Stimulated activated CD8-positive, alpha-beta memory T cell treated with anti-CD3 and anti-CD28 coated beads, Interleukin-7, amount 100 ng/mL, for 4 hours (primary cell): ENCODE measurements at places on chromosomes 4 and X.

DNA sequence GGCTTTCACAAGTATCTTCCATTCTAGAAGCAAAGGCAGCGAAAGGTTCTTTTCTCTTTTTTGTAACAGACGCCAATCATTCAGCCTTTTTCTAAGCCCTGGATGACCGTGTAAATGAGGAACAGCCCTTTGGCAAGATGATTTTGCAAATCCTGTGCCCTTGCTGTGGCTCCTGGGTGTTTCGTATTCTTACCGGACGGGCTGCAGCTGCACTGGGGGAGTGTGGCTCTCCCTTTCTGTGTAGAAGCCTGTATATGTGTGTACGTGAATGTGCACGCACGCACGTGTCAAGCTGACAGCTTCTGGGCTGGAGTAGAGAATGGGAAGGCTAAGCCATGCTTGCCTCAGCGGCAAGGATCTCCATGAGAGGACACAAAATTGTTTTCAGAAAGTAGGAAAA, 8.2 kb downstream of the GRPEL1 start:
- no peak for DNase-seq

DNA sequence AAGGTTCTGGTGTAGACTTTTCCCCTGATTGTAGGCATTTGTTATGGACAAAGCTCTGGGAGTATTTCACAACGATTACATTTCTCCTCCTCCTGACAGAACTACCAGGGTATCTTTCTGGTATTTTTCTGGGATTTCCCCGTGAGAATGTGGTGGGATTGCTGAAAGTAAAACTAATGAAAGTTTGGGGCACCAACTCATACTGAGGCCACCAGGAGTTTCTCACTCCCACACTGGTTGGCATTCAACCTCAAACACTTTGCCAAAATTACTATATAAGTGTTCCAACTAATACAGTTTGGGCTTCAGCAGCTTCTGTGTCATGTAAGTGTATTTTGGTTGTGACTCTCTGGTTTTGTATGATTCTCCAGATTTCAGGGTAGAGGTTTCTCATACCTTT, 855.1 kb downstream of the GLUD2 start:
- no peak for DNase-seq

- DNase-seq = no peak
Observed at GRCh38 chrX:47846040-47846439, 9.3 kb downstream of the ZNF81 start.

- DNase-seq = no peak
Observed at GRCh38 chr4:175090116-175090515, 172.0 kb downstream of the ADAM29 start.

DNA sequence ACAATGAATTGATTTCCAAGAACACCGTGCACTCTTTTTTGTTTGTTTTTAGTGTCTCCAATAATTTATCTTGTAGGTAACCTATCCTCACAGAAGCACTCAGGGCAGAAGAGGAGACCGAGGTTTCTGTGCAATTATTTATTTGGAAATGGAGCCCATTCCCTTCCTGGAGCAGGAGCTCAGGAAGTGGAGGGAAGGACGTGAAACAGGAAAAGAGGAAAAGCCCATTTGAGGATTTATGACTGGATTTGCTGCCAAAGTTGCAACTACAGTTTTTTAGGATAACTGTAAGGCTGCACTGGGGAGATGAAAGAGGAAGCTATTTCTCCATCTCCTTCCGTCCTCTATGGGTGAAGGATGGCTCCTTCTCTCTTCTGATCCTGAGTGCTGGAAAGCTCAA, 31.7 kb upstream of the MXRA5 start:
- DNase-seq = no peak

DNA sequence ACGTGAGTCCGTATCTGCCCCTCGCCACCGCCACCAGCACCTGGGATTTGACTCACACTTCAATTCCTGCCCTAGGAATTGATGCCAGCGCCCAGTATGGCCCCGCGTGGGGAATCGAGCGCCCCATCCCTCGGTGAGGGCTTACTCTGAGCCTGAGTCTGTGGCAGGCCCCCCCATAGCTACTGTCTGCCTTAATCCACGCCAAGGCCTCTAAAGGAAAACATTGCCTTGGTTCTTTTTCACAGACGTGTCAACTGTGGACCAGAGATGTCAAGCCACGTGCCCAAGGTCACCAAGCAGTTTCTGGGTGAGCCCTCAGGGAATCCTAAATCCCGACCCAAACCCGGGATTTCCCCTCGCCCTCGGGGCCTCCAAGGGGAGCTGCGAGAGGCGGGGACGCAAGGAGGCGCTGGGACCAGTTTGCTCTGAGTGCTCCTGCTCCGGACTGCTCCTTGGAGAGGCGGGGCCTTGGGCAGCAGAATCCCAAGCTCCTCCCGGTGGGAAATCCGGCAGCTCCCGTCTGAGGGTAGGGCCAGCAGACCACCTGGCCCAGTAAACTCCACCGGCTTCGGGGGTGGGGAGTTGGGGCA, 12.9 kb downstream of the MSX1 start:
- DNase-seq = no peak

DNA sequence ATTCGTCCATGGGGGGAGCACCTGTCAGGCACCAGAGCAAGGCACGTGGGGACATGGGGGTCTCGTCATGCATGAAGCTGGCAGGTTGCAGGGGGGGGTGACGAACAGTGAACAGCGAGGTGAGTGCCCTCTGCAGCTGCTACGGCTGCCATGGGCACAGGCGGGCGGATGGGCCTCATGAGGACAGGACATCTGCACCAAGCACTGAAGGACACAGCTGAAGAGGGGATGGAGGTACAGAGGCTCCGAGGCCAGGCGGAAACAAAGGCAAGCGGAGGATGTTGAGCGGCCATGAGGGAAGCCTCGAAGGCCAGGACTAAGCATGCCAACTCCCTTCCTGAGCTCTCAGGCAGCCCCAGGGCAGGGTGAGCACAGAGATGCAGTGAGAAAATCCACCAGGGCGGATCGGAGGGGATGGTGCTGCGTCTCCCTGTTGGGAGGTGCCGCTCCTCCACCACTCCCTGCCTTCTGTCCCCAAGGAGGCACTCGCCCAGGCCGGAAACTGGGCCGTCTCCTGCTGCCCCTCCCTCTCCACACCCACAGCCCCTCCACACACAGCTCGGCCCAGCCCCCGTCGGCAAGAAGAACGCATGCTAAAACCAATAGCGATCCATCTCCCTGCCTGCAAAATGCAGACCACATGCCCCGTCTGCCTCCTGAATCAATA, 24.6 kb downstream of the ABLIM2 start:
- no peak for DNase-seq

- no peak for DNase-seq
Observed at GRCh38 chr4:58247792-58248191, 1137.6 kb upstream of the IGFBP7 start.

- no peak for DNase-seq
Observed at GRCh38 chr4:1051472-1051871, 40.0 kb downstream of the FGFRL1 start.

GRCh38 chr4:167021545-167022155, 212.6 kb downstream of the SPOCK3 start:
- no peak for DNase-seq

DNA sequence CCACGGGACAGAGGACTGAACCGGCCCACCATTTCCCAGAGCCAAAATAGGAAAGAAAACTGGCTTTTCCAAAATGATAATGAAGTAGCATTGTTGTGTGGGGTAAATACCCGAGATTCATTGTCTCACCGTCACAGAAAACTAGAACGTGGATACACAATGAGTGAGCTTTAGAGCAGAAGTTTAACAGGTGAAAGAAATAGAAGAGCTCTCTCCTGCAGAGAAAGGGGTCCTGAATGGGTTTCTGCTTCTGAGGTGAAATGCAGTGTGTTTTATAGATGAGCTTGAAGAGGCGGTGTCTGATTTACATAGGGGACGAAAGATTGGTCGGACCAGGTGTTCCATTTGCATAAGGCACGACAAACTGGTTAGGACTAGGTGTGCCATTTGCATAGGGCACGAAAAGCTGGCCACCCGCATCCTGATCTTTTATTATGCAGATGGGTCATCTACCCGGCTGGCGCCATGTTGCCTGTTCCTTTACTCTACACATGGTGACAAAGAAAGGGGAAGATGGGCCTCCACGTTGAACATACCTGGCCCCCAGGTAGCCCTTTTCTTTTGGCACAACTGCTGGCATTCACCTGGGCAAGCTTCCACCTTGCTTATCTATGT, 118.1 kb downstream of the ATXN3L start:
- no peak for DNase-seq

DNA sequence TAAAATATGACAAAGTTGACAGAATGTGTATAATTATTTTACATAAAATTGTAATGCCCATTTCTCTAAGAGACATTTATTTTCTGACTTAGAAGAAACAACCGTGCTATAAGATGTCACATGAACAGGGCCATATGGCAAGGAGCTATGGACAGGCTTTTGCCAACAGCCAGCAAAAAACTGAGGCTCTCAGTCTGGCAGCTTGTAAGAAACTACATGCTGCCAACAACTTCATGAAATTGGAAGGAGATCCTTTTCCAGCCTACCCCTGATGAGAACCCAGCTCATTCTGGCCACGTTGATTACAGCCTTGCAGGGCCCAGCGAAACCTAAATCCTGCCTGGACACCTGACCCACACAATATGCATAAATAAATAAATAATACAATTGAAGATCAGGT, 250.3 kb upstream of the ARSJ start:
- DNase-seq = no peak

DNA sequence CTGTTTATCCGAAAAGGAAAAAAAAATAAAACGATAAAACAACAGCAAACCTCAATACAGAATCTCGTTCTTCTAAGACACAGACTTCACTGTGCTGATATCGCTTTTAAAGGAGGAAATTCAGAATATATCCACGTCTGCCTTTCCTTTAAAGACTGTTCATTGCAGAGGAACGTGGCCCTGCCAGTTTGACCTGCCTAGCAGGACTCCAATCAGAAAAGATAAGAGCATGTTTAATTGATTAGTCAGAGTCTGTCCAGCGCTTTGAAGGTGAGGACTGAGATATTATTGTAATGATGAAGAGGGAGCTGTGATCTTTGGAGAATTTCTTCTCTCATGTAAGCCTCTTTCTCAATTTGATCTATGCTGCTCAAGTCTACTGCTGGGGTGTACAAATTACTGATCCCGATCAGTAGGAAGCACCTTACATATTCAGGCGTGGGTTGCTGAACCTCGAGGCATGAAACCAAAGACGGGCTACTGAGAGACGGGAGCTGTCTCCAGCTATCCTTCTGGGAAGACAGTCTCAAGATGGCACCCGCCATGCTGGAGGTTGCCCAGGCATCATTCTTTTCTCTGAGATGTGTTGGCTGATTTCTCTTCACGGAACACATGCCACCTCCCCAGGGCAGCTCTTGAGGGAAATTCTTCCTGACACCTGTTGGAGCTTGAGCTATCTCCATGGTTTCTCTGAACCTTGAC, 146.1 kb downstream of the SHOX start:
- DNase-seq = no peak

DNA sequence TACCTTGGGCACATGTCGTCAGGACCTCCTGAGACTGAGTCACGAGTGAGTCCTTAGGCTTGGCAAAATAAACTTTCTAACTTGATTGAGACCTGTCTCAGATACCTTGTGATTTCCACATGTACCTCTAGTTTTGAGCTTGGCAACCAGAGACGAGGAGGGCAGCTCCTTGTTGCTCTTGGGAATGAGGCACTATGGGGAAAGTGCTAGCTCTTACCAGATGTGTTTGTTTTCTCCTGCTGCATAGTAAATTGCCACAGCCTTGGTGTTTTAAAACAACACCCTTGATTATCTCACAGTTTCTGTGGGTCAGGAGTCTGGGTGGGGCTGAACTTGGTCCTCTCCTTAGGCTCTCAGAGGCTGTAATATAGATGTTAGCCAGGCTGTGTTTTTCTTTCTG, 59.1 kb upstream of the MAML3 start:
- no peak for DNase-seq

- DNase-seq = no peak
Observed at GRCh38 chr4:100742045-100742444, 224.2 kb upstream of the EMCN start.

GRCh38 chrX:80578517-80579105, 158.4 kb downstream of the TENT5D start:
- no peak for DNase-seq

DNA sequence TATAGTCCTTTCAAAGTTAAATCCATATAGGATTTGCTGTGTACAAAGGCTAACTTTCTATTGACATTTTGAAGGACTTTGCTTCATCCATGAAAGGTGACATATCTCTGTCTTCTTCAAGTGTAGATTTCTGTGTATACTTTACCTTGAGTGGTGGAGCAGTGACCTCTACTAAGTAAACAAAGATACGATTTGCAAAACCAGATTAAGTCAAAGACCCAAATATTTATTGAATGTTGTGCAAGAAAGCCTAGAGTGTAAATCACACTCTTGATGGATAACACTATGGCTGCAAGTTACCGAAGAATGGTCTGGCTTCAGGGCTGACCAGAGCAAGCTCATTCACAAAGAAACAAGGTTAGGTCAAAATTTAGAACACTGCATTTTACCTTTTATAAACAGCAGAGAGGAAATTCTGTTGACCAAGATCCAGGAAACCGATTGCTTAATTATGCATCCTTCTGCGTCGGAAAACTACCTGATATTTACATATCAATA, 5.4 kb upstream of the FGG start:
- no peak for DNase-seq

DNA sequence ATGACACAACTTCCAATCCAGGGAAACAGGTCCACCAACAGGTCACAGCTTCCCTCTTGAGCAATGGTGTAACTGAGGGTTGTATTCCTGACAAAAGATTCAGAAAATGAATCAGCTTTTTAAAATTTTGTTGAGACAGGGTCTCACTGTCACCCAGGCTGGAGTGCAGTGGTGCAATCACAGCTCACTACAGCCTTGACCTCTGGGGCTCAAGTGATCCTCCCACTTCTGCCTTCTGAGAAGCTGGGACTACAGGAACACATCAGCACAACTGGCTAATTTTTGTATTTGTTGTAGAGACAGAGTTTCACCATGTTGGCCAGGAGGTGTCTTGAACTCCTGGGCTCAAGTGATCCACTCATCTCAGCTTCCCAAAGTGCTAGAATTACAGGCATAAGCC, 43.7 kb downstream of the SAT1 start:
- DNase-seq = no peak

DNA sequence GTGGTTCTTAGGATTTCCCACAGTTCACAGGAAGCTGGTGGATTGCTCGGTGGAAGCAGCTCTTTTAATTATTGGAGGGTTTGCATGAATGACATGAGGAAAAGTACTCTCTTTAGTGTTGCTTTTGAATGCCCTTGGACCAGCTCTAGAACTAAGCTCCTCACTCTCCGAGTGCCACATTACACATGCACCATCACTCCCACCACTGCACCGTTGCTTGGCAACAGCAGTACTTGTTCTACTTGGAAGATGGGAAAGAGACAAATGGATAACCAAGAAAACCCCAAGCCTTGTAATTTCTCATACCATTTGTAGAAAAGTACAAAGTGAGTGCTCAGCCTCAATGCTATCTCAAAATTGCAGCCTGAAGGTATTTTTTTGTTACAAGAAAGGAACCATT, 620.2 kb upstream of the BOD1L1 start:
- DNase-seq = no peak

GRCh38 chr4:145436796-145437195, 44.9 kb upstream of the SMAD1 start:
- DNase-seq = no peak

- no peak for DNase-seq
Observed at GRCh38 chr4:151260526-151260925, 16.4 kb upstream of the PRSS48 start.
